ENCODE measurements at places on chromosomes 4 and X.

DNA sequence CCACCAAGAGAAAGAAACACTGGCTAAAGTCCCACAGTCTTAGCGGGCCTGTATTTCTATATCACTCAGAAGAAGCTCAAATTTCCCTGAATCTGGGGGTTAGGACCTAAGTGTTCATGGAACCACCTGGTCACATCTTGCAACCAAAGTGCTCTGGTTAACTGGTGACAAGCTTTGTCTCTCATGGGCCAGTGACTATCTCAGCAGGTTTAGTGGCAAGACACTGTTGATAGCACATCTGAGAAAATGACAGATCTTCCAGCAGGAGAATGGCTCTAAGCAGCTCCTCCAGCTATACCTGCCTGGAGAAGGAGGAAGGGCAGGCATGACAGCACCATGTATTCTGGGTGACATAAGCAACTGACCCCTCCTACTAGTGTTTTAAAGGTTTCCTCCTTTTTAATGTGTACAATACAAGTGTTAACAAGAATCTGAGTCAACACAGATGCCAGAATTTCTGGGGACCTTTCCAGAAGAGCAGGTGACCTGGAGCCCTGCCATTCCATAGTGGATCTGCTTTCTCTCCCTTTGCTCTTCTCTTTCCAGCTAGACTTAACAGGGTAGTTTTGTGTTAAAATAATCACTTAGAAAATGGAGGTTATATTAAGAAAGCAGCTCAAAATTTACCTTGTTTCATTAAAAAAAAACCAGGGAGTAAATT is 17.3 kb upstream of the QRFPR start:
- no peak for DNase-seq

DNA sequence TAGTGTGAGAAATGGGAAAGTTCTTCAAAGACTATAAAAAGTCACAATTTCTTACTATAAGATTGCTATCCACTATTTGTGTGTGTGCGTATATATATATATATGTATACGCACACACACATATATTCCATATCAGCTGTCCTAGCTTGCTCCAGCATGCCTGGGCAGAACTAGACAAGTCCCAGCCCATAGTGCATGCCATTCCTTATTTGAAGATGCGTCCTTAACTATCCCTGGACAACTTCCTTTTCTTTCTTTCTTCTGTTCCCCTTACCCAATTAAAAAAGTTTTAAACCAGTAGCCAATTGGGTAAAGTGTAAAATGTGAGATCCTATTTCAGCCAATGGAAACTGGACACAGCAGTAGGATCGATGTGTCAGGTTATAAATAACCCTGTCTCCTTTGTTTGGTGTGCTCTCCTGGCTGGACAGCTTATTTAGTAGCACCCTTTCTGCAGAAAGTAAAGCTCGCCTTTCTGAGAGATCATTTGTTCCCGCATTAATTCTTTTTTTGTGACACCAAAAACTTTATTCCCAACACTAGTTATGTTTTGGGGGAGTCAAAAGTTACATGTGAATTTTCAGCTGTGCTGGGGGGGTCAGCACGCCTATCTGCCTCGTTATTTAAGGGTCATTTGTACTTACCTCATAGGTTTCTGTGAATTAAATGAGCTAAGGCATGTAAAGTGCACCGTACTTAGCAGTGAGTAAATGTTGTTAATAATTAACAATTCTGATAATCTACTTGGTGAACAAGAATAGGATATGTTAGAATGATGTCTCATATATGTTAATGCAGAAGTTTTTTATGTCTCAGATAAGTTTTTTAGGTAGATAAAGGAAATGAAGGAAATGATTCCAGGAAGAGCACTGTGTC is 40.9 kb downstream of the KDM6A start:
- DNase-seq = no peak

DNA sequence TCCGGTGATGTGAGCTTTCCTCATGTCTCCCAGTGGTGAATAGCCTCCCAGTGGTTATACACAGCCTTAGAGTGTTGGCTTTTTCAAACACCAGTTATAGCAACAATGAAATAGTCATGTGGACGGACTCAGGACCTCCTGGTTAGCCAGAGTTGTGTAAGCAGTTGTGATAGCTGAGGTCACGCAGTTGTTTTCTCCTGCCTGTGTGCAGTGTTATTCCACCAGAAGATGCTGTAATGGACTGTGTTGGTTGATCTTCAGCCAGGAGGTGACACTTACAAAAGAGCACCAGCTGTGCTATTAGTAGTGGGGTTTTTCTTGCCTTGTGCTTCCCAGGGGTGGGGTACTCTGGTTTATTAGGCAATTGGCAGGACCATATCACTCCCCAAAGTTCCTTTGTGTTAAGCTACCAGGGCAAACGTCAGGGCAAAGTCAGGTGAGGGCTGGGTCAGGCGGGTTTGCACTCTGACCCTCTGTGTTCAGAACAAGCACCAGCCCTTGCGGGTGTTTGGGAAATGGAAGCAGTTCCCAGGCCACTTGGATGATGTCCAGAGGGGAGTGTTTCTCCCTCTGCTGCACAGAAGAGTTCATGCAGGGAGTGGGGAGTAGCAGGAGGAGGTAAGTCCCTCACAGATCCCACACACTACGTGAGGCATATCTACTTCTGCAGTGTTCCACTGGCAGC is 252.6 kb downstream of the TMEM47 start:
- no peak for DNase-seq

- DNase-seq = no peak
Observed at GRCh38 chr4:174122705-174123104, 160.8 kb downstream of the FBXO8 start.

DNA sequence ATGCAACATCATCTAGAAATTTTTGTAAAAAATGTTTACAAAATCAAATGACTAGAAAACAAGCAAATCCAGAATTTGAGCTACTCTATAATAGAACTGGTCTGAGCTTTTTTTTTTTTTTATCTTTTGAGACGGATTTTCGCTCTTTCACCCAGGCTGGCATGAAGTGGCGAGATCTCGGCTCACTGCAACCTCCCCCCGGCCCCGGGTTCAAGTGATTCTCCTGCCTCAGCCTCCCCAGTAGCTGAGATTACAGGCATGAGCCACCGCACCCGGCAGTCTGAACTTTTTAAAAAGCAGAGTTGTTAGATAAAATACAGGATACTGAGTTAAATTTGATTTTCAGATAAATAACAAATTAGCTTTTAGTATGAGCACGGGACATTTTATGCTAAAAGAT is 11.0 kb downstream of the SPP1 start:
- no peak for DNase-seq
